Kidney epithelial cell (primary cell): ENCODE measurements at places on chromosomes 1 and 21. TPM values are rescaled to one million over a fixed set of nuclear protein-coding genes. Genes with fewer than 3 reads are reported as not detected.

Gene PRRX1
- 0.75 and 2.9 TPM in 2 replicates for total RNA-seq

Gene EPHB2
- total RNA-seq = 111 and 143 TPM in 2 replicates

- no peak for DNase-seq
These were observed 1438.4 kb upstream of the B3GALT2 start for GRCh38 chr1:194624833-194625232.

GRCh38 chr21:45071874-45072737 is 2.3 kb upstream of the ADARB1 start:
- no peak for DNase-seq

- no peak for DNase-seq
These were observed 127.8 kb downstream of the FOXD2 start for GRCh38 chr1:47565676-47566075.
